ENCODE measurements at places on chromosomes 3 and 15.

DNA sequence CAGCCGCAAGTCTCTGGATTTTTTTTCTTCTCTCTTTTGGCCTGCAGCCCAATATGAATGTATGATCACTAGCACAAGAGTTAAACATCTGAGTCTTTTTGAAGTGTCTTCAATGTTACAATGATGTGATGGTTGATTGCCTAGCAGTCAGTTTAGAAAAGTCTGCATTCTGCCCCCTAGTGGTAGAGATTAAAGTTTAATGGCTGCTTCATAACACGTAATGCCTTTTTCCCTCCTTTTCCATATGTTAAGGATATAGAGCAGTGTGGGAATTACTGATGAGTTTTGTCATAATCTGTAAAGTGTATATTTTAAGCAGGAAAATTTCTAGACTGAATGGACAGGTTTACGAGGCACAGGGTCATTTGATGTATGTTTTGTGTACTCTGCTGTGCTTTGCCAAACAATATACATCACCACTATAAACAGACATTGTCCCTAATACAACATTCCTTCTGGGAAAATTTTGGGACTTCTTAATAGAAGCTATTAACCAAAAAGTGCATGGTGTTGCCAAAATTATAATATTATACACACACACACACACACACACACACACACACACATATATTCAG, 1038.5 kb upstream of the NR2F2 start:
- no peak for DNase-seq

DNA sequence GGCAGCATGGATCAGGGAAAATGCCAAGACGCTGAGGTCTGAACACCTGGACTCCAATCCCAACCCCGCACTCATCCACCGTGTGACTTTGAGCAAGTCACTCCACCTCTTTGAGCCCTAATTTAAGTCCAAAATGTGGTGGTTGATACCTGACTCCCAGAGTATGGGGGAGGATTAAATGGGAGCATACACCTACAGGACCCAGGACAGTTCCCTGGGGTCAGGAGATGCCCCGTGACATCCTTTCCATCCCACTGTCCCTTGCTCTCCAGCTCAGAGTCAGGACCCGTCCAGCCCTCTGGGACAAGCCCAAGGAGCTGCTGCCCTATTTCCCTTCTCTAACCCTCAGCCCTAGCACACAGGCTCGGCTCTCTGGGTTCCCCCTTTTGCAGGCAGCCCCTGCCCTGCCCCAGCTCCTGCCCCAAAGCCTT, 276.4 kb downstream of the XXYLT1 start:
- DNase-seq = no peak

- no peak for DNase-seq
Observed at GRCh38 chr3:16728770-16729745, 123.8 kb upstream of the DAZL start.

DNA sequence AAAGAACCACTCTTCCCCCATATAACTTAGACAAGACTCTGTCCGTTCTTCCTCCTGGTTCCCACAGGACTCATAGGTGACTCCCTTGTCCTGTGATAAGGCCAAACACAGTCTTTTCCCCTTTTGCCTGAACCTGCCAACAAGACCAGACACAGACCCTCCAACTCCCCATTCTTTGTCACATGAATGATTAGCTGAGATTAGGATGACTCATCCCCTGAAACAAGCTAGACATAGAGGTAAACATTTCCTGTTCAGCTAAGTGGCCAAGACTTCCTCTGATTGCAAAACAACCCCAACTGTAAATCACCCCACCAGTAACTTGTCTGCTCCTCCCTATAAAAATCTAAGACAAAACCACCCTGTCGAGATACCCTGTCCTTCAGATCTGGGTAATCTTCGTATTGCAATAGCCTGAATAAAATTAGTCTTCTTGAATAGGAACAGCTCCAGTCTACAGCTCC, 11.4 kb upstream of the HTR3E start:
- no peak for DNase-seq

GRCh38 chr3:73453666-73454065, 171.1 kb downstream of the PDZRN3 start:
- DNase-seq = no peak

DNA sequence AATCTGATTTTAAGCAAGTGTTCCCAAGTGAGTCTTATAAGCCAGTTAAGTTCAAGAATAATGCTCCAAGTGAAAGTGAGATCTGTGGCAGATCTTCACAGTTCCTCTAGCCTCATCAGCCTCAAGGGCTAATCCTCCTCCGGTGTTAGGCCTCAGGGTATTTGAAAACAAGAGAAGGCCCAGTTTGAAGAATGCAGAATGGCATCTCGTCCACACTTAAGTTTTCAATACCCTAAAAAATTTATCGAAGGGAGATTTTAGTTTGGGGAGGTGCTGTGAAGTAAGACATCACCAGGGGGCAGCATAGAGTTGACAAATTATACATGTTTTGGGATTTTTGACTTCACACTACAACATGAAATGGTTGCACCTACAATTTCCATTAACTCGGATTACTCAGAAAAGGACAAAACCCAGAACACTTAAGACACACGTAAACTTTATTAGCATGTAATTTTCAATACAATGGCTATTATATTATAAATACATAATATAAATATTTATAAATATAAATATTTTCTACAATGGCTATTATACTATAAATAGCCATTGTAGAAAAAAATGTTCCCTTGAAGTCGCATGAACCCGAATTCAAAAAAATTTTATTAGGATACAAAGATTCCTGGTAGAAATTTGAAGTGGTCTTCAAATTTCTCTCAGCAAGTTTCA, 2.3 kb upstream of the TMEM266 start:
- no peak for DNase-seq

GRCh38 chr15:39934397-39935071, 619 bp downstream of the EIF2AK4 start:
- DNase-seq = no peak

DNA sequence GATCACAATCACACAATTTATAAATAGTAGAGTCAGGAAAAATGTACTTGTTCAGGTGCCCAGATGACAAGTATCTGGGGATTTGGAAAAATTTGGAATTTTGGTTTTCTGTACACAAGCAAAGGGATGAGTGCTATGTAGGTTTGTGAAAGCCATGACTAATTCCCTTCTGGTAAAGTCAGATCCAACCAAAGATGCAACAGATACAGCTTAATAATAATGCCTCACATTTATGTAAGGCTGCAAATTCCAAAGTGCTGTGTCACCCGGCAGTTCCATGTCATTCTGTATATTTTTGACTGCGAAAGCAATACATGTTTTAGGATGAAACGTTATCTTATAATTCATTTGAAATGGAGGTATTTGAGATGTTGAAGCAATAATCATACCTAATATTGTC, 102.7 kb upstream of the AGBL1 start:
- DNase-seq = no peak

DNA sequence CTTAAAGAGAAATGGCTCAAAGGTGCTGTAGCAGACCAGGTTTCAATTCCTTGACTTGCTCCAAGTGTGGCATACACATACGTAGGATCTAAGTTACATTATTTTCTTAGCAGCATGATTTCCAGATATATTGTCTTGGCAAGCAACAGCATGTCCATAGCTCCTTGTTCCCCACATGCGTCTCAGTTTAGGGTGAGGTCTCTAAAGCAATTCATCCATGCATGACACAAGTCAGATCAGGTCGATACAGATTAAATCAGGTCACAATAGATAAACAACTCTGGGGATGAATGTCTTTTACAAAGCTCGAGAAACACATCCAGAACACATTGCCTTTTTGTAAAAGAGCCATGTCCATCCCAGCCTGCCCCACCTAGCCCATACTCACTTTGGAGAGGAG, 108.9 kb upstream of the ABHD17C start:
- no peak for DNase-seq
